ENCODE measurements at places on chromosomes 5 and 9. TPM values are rescaled to one million over a fixed set of nuclear protein-coding genes. Genes with fewer than 3 reads are reported as not detected.

DNA sequence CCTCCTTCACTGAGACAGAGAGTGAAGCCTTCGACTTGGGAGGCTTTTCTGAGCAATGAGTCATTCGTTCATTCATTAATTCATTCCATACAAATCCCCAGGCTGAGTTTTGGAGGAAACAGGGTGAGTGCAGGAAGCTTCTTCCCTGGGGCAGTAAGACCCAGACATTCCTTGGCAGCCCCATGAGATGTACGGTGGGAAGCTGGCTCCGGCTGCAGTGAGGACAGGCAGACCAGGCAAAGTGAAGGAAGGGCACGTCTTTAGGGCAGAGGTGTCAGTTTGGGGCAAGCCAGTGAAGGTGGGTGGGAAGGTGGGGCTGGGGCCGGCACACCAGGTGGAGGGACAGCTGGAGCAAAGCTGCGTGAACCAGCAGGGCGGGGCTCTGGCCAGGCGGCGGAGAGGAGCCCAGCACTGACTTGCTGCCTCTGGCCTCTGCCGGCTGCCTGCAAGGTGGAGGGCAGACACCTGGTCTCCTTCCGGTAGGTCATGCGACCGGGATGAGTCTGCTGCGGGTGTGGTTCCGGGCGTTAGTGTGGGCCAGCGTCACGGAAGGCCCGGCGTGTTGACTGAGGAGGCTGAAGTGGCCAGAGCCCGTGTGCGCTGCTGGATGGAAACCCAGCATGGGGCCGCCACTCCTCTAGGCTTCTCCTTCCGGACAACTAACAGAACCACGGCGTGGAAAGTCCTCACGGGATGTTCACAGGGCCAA is 16.6 kb downstream of the OLFM1 start:
- no peak for DNase-seq
- no peaks in the 10 kb centered on the region for H3K36me3 ChIP-seq
- H3K27ac ChIP-seq, result no peak overlapping the region
- H3K27me3 ChIP-seq, result no peaks in the 10 kb centered on the region
- no peaks in the 10 kb centered on the region for H3K4me1 ChIP-seq

DNA sequence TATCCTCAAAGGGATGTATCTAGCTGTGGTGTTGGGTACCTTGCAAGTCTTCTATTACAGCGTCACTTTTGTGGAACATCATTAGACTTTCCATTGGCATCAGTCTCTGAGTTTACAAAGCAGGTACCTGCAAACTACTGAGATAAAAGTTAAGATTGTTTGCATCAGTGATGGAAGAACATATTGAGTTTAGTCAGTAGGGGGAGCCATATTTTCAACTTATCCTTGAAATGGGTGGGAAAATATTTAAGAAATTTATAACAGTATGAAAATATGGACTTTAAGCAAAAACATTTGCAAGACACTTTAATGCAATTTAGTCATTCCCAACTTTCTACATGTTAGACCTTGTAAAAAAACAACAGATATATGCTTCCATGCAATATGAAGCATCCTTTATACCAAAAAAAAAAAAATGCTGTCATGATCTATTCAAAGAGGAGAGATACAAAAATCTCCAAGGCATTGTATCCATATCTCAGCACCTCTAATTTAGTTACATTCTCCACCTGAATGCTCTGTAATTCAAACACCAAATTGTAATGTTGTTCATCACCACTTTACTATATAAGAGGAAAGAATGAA is 98.6 kb upstream of the ADAMTS19 start:
- H3K36me3 ChIP-seq, result no peaks in the 10 kb centered on the region
- H3K4me3 ChIP-seq, result no peak overlapping the region
- no peak overlapping the region for H3K27ac ChIP-seq
- DNase-seq, result no peak

DNA sequence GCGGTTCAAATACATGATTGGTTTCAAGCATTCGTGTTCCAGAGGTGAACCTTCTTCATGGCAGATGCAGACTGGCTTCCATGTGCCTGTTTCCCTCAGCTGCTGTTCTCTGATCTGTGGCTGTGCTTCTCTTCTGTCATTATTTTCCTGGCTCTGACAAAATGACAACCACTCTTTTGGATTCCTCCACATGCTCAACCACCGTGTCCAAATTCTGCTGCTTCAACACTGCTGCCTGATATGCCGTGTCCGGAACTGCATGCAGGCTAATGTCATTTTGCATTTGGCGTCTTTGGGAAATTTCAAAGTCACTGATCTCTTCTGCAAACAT is 368.7 kb upstream of the ZNF608 start:
- no peaks in the 10 kb centered on the region for H3K27me3 ChIP-seq
- H3K27ac ChIP-seq, result no peak overlapping the region
- H3K4me1 ChIP-seq, result no peaks in the 10 kb centered on the region
- H3K4me3 ChIP-seq, result no peak overlapping the region
- H3K36me3 ChIP-seq, result no peaks in the 10 kb centered on the region

GRCh38 chr5:35924950-35925722 is 13.3 kb downstream of the CAPSL start:
- no peaks in the 10 kb centered on the region for H3K36me3 ChIP-seq
- no peaks in the 10 kb centered on the region for H3K27me3 ChIP-seq
- DNase-seq, result peak; percentile 61
- no peaks in the 10 kb centered on the region for H3K4me1 ChIP-seq
- H3K27ac ChIP-seq, result no peak overlapping the region
- peak overlapping the region; percentile 3 for H3K4me3 ChIP-seq

GRCh38 chr5:92580814-92581213 is 1000.2 kb downstream of the NR2F1-AS1 start:
- no peaks in the 10 kb centered on the region for H3K27me3 ChIP-seq
- no peaks in the 10 kb centered on the region for H3K36me3 ChIP-seq
- no peaks in the 10 kb centered on the region for H3K4me1 ChIP-seq
- no peak overlapping the region for H3K4me3 ChIP-seq

DNA sequence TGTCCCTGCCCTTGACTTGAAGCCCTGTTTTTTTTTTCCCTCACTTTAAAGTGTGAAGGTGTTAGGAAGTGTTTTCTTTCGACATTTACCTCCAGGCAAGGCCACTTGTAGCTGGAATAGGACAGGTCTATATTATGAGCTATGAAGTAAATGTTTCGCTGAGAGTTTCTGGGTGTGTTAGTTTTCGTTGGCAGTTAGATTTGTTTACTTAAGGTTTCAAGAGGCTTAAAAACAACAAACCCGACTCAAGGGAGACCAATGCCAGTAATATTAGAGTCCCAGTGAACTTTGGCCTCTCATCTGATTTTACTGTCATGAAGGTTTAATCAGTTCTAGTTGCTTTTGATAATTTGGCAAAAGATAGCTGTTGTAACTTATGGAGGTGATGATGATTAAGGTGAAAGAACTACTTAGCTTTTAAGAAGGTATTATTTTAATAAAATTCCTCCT is 25.2 kb downstream of the OCLN start:
- peak overlapping the region; percentile 53 for H3K27ac ChIP-seq
- DNase-seq, result no peak
- no peaks in the 10 kb centered on the region for H3K27me3 ChIP-seq
- H3K4me3 ChIP-seq, result no peak overlapping the region

- no peak overlapping the region for H3K4me3 ChIP-seq
- H3K4me1 ChIP-seq, result no peaks in the 10 kb centered on the region
- no peaks in the 10 kb centered on the region for H3K27me3 ChIP-seq
- no peaks in the 10 kb centered on the region for H3K36me3 ChIP-seq
Observed at GRCh38 chr5:153361735-153362409, 128.6 kb upstream of the GRIA1 start.

DNA sequence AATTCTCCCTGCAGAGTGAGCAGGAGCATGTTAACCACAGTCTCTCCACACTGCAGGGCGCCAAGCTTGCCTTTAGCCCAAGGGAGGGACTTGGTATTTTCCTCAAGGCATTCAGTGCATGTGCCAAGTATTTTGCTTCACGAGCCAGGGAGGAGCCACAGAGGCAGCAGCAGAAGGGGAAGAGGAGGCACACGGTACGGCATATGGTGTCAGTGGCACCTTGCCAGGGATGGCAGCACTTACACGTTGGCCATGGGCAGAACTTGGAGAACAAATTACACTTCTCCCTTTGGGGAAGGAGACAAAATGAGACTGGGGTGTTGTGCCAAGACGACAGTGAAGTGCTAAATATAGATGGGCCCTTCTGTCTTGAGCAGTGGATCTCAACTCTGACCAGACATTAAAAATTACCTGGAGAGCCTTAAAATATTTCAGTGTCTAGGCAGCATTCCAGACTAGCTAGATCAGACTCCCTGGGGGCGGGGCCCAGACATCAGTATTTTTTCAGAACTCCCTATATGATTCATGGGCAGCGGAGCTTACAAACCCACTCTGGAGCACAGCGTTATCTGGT is 155.8 kb downstream of the DRD1 start:
- no peaks in the 10 kb centered on the region for H3K4me1 ChIP-seq
- H3K4me3 ChIP-seq, result no peak overlapping the region
- H3K27me3 ChIP-seq, result no peaks in the 10 kb centered on the region
- no peak overlapping the region for H3K27ac ChIP-seq
- DNase-seq, result no peak

- no peaks in the 10 kb centered on the region for H3K4me1 ChIP-seq
- no peaks in the 10 kb centered on the region for H3K36me3 ChIP-seq
- no peak for DNase-seq
- H3K4me3 ChIP-seq, result no peak overlapping the region
- no peaks in the 10 kb centered on the region for H3K27me3 ChIP-seq
Observed at GRCh38 chr5:180865981-180866695, 5.1 kb upstream of the ZFP62 start.

DNA sequence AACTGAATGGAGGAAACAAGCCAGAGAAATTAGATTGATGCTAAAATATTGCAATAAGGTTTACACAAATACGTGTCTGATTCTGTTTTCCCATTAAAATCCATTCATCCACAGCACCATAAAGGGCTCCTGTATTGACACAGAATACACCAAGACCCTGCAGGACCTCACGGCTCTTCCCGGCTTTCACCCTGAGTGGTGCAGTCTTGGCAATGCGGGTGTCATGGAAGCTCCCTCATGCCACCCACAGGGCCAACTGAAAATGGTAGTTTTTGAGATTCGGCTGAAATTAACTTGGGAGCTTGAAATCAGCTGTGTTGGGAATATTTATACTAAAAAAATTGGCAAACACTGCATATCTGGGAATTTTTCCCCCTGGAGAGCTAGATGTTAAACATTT is 17.3 kb upstream of the EXOC3 start:
- DNase-seq, result no peak
- H3K27me3 ChIP-seq, result no peaks in the 10 kb centered on the region
- no peaks in the 10 kb centered on the region for H3K36me3 ChIP-seq
- H3K27ac ChIP-seq, result no peak overlapping the region
- H3K4me1 ChIP-seq, result no peaks in the 10 kb centered on the region

DNA sequence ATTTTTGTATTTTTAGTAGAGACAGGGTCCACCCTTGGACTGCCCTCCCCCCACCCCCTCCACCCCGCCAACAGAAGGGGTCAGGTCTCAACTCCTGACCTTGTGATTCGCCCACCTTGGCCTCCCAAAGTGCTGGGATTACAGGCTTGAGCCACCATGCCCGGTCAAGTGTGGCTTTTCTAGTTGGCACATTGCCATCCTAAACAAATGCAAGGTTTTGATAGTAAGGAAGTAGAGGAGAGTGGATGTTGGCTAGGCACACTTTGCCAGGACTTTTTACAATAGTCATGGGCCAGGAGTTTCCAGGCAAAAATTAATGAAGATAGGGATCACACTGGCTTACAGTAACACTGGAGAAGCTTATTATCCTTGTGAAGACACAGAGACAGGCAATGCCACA is 62.4 kb downstream of the GALNT12 start:
- no peaks in the 10 kb centered on the region for H3K4me1 ChIP-seq
- no peaks in the 10 kb centered on the region for H3K36me3 ChIP-seq
- H3K4me3 ChIP-seq, result no peak overlapping the region
- no peaks in the 10 kb centered on the region for H3K27me3 ChIP-seq
- no peak overlapping the region for H3K27ac ChIP-seq
- DNase-seq, result no peak

DNA sequence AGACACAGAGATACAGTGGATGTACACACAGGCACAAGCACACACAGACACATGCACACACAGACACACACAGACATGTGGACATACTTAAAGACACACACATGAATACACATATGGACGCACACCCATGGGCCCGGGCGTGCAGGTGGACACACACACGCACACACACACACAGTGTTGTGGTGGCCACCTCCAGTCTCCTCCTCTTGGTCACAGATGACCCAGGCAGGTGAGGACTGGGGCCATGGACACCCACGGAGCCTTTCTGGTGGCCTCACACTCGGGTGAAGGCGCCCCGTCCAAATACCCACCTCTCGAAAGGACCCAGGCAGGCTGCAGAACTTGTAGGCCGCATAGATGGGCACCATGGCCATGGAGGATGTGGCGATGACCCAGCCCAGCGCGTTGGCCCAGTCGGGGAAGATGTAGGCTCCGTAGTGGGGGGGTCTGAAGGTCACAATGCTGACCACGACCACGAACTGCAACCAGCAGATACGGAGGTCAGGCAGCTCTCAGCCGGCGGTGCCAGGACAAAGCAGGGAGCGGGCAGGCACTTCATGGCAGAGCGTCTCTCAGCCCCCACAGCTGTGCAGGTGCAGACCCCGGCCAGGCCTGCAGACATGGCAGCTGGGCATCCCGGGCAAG is 42.5 kb downstream of the SLC6A3 start:
- H3K27me3 ChIP-seq, result no peaks in the 10 kb centered on the region
- DNase-seq, result no peak
- no peaks in the 10 kb centered on the region for H3K4me1 ChIP-seq
- H3K27ac ChIP-seq, result no peak overlapping the region
- no peak overlapping the region for H3K4me3 ChIP-seq

Gene IL31RA
- total RNA-seq, result not detected

Gene GPR150
- total RNA-seq, result 1.4 TPM

Gene SEMA6A
- 40.3 TPM for total RNA-seq

Gene ELAVL2
- 0.66 TPM for total RNA-seq

Gene SYNPO
- total RNA-seq, result 22.4 TPM

Gene SYK
- total RNA-seq, result 11.8 TPM

Gene PCDHA11
- total RNA-seq, result 0.48 TPM

Gene LCN2
- not detected for total RNA-seq
